ENCODE measurements at places on chromosomes 11 and 22.

DNA sequence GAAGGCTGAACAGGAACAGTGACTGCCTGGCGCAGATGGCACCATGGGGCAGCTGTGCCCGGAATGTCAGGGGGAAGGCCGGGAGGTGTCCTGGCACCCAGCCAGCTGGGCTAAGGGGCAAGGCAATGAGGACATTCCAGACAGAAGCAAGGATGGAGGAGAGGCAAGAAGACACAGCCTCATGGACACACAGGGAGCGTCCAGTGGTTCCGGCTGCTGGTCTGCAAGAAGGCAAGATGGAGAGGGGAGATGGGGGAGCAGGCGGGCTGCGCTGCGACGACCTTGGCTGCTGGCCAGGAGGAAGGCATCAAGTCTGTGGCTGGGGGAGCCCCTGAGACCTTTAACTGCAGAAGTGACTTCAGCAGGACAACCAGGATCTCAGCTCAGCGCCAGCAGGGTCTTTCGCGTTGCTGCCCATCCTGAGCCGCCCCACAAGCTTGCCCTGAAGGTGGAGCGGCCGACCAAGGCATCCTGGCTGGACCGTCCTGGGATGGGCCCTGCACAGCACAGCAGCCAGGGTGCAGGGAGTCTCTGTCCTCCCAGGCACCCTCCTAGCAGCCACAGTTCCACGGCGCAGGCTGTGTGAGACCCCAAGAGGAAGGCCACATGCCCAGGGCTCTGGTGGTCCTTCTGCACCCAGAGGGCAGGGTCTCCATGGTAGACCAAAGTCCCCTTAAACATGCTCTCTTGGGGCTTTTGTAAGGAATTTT, 531.7 kb downstream of the BRD1 start:
- no peak for DNase-seq

GRCh38 chr22:49308300-49308699, 519.4 kb downstream of the BRD1 start:
- DNase-seq = no peak

DNA sequence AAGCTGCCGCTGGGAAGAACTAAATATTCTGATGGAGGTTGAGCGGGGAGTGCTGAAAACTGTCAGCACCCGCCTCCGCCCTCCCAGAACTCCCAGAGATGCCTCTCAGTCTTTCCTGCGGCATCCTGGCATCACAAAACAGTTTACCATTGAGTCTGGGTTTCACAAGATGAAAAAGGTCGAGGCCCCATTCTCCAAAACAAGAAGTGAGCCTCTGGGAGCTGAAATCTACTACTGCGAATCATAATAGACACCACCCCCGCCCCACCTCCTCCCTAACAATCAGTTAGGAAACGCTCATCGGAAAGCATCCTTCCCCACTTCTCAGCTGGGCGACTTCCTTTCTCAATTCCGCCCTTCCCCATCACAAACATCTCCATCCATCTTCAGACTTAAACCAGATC, 1.0 kb downstream of the SUN2 start:
- DNase-seq = no peak

- no peak for DNase-seq
Observed at GRCh38 chr11:93775289-93775688, 8.8 kb upstream of the MED17 start.

- no peak for DNase-seq
Observed at GRCh38 chr11:119889728-119890280, 160.8 kb upstream of the NECTIN1 start.

DNA sequence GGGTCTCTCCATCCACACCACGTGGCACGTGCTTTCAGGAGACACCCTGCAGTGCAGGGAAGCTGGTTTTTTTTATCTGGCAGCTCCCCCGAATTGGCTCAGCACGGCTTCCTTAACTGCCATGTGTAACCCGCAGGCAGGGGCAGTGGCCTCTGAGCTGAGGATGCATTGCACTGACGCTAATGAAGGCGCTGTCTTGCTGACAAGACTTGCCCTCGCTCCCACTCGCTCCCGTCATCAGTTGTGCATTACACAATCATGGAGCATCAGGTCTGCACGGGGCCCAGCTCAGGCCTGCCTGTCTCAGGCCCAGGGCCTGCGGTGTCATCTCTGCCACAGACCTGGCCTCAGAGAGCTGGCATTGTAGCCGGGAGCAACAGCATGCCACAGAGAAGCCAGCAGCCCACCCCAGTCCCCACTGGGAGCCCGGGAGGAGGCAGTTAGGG, 95.9 kb downstream of the ARHGAP8 start:
- no peak for DNase-seq

GRCh38 chr11:75402002-75402773, 2.9 kb downstream of the RPS3 start:
- no peak for DNase-seq

GRCh38 chr11:80307676-80308075, 866.8 kb upstream of the TENM4 start:
- DNase-seq = no peak

DNA sequence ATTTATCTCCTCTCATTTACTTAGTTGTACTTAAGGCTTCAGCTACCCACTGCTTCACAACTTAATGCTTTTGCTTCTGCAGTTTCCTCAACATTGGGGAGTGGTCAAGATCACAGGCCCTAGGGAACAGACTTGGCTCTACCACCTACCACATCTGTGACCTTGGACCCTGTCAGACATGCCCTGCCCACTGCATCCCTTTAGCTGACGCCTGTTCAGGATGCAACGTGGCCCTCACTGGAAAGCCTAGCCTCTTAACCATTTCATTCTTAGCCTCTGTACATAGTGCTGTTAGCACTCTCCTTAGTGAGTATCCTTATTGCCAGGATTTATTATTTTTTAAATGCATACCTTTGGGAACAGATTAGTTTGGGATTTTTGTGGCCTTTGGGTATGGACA, 34.4 kb downstream of the TNRC6B start:
- DNase-seq = no peak

DNA sequence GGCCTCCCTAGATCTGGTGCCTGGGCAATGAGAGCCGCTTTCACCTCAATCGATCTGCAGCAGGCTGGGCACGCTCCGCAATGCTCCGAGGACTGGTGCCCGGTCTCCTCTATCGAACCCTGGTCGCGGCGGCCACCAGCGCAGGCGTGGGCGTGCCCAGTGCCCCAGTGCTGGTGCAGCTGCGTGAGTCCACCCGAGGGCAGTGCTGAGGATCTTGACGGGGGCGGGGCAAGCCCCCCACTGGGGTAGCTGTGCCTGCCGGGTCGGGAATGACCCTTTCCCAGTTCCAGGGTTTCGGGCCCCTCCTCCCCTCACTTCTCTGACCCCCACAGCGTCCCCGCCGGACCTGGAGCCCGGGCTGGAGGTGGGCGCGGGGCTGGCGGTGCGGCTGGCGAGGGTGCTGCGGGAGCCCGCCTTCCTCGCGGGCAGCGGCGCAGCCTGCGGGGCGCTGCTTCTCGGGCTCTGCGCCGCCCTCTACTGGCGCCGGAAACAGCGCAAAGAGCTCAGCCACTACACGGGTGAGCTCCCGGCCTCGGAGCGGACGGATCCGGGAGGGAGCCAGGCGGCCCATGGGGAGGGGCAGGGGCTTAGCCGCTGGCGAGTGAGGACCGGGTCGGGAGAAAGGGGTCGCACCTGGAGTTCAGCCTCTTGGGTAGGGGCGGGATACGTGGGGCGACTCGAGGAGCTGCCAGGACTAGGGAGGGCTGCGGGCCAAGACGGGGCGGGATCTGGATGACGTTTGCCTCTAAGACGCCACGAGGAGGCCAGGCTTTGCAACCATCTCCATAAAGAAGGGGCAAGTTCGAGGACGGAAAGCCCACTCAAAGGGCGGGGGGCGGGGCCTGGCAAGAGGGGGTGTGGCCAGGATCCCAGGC, 10.9 kb downstream of the ROBO3 start:
- DNase-seq = peak; percentile 71

- DNase-seq = no peak
Observed at GRCh38 chr11:2173150-2173693, 1.6 kb upstream of the TH start.

DNA sequence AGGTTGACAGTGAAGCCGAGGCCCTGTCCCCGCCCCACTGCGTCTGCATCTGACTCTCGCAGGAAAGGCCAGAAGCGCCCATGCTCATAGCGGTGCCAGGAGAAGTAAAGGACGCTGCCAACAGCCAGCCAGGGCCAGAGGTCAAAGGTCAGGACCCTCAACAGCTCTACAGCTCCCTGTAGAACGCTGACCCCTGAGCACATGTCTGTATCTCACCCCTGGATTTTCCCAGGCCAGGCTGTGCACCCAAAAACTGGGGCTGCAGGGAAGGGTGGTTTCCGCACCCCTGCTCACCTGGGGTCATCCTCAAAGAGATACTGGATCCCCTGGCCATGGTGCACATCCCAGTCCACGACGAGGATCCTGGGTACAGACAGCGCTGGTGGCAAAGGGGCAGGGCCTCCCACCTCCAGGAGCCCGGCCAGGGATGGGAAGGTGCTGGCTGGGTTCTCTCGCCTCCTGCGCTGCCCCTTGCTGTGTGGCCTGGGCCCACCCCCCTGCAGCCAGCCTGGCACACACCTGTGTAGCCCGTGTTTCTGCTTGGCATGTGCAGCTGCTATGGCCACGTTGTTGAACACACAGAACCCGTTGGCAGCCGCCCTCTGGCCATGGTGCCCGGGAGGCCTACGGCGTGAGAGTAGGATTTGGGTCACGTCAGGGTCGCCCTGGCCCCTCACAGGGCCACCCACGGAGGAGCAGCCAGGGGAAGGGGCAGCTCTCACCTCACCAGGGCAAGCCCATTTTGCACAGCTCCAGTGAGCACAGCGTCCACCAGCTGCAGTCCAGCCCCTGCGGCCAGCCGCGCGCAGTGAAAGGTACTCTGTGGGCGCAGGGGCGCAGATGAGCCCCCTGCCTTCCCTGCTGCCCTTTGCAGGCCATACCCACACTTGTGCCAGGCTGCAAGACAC, 1.5 kb downstream of the HDAC10 start:
- no peak for DNase-seq

DNA sequence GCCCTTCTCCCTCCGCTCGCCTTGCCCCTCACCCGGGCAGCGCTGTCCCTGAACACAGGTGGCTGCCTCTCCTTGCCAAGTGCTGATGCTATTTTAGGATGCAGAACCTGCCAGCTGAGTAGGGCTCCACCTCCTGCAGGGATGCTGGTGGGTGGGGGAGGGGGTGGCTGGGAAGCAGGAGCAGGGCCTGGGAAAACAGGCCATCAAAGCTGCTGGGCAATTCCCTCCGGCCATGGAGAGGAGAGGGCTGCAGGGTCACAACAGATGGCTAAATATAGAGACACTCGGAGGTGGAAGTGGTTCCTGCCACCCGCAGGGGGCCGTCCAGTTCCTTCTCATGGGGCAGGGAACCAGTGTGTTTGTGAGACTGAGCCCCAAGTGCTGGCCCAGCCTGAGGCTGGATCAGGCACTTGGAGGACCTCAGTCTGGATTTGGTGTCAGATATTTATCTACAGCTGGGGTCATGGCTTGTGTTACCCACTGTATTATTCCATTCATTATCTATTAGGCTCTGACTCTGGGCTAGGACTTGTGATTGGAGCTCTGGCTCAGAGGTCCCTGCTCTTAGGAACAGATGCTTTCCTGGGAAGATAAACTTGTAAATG, 59.6 kb downstream of the LRRC32 start:
- no peak for DNase-seq

DNA sequence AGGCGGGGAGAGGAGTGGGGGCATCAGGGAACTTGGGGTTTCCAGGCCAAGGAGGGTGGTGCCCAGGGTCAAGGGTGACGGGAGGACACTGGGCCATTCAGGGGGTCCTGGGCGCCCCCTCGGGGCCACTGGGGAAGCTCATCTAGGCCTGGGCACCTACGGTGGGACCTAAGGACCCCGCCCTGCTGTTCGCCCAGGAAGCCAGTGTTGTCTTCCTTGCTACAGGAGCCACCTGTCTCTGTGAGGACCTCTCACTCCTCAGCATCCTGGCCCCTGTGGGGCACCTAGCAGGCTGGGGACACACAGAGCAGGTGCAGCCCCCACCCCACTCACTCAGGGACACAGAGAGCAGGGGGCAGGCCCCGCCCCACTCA, 191.6 kb downstream of the IGLL1 start:
- DNase-seq = no peak

DNA sequence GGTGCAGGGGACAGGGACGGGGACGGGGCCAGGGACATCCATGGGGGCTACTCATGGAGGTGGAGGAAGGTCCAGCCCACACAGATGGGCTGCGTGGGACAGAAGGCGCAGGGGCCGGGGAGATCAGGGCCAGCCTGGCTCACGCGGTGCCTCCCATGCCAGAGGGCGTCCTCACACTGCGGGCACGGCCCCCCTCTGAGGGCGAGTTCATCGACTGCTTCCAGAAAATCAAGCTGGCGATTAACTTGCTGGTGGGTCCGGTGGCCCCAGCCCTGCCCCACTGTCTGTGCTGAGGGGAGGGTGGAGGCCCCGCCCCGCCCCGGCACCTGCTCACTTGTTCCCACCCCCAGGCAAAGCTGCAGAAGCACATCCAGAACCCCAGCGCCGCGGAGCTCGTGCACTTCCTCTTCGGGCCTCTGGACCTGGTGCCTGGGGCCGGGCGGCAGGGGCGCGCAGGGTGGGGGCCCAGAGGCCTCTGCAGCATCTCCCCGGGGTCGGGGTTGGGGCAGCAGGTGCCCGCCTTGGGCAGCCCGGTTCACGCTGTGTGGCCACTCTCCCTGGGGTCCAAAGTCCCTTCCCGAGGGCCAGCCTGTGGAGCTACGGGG, 15.8 kb downstream of the EPS8L2 start:
- DNase-seq = no peak

DNA sequence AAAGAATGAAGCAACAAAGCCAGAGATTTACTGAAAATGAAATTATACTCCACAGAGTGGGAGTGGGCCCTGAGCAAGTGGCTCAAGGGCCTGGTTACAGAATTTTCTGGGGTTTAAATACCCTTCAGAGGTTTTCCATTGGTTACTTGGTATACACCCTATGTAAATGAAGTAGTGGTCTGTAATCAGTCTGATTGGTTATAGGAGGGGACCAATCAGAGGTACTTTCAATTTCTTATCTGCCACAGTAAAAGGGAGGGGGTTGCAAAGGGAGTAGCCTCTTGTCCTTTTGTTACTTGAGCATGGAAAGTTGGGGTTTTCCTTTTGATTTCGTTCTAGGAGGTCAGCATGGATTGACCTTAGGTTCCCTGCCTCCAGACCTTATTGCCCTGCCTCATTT, 63.5 kb downstream of the ATM start:
- no peak for DNase-seq

DNA sequence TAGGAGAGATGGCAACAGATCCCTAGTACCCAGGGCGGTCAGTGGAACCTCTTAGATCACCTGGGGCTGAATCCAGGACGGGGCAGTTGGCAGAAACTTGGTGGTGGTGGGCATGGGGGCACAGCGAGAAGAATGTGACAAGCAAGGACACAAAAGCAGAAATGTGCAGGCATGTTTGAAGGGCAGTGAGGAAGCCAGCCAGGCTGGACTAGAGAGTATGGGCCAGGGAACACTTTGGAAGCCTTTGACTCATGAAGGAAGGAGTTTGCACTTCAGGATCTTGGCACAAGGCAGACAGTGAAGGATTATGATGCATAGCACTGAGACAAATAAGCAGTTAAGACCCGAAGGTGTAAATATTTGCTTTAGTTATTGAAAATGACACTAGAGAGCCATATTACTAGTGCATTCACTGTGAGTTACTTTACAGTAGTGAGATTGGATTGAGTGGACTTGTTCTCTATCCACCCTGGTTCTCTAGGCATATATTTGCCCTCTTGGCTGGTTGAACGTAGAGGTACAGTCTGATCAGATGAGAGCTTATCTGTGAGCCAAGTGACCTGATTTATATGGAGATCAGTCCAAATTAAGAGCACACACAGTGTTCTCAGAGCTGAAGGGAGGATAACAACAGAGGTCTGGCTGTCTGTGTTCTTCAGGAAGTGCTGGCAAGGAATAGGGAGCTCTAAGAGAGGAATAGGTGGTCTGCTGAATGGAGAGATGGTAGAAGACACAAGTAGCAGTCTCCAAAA, 210.4 kb downstream of the SNX19 start:
- DNase-seq = no peak
